ENCODE measurements at places on chromosomes 2 and 18. TPM values are rescaled to one million over a fixed set of nuclear protein-coding genes. Genes with fewer than 3 reads are reported as not detected.
A peak's percentile ranks its signal among the peaks of the same experiment; 100 is the strongest.

GRCh38 chr2:72024451-72025175 lies 123.0 kb downstream of the CYP26B1 start:
- no peak for DNase-seq
- no peaks in the 10 kb centered on the region for H3K36me3 ChIP-seq
- no peak overlapping the region for H3K4me3 ChIP-seq
- H3K27me3 ChIP-seq: no peaks in the 10 kb centered on the region
- no peak overlapping the region for H3K27ac ChIP-seq

GRCh38 chr2:23531280-23531679 lies 146.3 kb downstream of the KLHL29 start:
- peaks cover 27% of the 10 kb centered on the region for H3K4me1 ChIP-seq
- no peaks in the 10 kb centered on the region for H3K27me3 ChIP-seq
- no peak overlapping the region for H3K27ac ChIP-seq
- H3K4me3 ChIP-seq: no peak overlapping the region
- DNase-seq: no peak
- H3K36me3 ChIP-seq: no peaks in the 10 kb centered on the region

GRCh38 chr2:9905413-9905812 lies 46.1 kb upstream of the GRHL1 start:
- no peaks in the 10 kb centered on the region for H3K27me3 ChIP-seq
- H3K36me3 ChIP-seq: peaks cover 12% of the 10 kb centered on the region
- H3K27ac ChIP-seq: no peak overlapping the region
- no peak overlapping the region for H3K4me3 ChIP-seq
- no peaks in the 10 kb centered on the region for H3K4me1 ChIP-seq

DNA sequence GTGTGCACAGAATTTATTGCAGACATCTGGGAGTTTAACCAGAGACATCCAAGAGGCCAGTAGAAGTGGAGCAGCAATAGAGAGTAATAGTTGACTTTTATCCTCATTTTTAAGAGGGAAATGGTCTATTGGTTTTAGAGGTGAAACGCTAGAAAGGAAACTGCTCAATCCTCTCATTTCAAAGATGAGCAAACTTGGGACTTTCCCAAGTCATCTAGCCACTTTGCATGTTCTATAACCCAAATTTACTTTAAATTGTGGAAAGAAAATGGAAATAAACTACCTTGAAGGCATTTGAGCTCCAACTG lies 601.7 kb downstream of the ARHGAP15 start:
- no peaks in the 10 kb centered on the region for H3K27me3 ChIP-seq
- peaks cover 14% of the 10 kb centered on the region for H3K36me3 ChIP-seq
- no peaks in the 10 kb centered on the region for H3K4me1 ChIP-seq
- no peak overlapping the region for H3K4me3 ChIP-seq
- H3K27ac ChIP-seq: no peak overlapping the region

GRCh38 chr2:158936978-158937377 lies 31.5 kb upstream of the TANC1 start:
- no peaks in the 10 kb centered on the region for H3K4me1 ChIP-seq
- H3K27me3 ChIP-seq: no peaks in the 10 kb centered on the region
- no peak overlapping the region for H3K4me3 ChIP-seq
- H3K27ac ChIP-seq: no peak overlapping the region
- DNase-seq: no peak

DNA sequence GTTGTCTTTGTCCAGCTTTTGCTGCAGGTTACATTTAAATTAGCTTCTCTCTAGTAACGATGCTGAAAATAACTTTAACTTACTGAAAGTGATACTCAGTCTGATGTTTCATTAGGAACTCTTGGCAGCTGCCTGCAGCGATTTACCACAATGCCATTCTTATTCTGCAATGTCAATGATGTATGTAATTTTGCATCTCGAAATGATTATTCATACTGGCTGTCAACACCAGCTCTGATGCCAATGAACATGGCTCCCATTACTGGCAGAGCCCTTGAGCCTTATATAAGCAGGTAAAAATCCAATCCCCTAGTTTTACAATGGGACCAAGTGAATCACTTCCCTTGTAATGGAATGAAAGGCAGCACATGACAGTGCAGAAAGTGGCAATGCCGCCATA lies 16.3 kb upstream of the MFF start:
- DNase-seq: no peak
- no peaks in the 10 kb centered on the region for H3K4me1 ChIP-seq
- no peak overlapping the region for H3K27ac ChIP-seq
- no peaks in the 10 kb centered on the region for H3K36me3 ChIP-seq
- no peaks in the 10 kb centered on the region for H3K27me3 ChIP-seq

DNA sequence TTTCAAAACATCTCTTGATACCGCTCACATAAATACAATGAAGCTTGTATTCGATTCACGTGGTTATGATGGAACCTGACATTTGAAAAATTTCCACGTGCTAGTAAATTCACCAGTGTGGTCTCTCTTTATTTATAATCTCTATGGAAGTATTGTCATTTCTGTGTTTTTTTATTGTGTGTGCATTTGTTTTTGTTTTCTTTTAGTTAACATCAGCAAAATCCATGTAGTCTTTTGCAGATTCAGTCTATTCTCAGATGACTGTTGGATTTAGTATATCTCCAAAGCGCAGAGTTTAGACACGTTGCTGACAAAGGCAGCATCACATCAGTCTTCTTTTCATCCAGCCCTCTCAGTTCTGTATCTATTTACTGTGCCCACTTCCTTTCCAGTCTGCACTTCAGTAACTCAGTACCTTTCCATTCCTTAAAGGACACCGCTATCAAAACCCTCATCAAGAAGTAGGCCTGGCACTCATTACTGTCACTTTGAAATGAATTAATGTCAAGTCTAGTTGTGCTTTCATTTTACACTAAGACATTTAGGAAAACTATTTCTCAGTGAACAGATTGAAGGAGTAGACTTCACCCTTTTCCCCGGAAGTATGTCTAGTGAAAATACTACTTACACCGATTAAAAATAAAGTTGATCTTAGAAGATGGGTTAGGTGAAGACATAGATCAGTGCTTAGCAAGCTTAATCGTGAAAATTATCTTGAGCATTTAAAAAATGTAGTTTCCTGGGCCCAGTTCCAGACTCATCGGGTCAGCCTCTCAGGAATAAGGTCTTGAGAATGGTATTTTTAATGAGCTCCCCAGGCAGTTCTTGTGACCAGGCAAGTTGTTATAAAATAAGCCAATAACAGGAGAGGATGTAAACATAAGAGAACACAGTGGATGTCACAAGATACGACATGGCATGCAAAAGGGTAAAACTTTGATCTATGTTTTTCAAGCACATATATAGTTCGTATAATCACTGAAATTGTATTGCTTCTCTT lies 506.8 kb upstream of the ZEB2 start:
- no peaks in the 10 kb centered on the region for H3K4me1 ChIP-seq
- no peaks in the 10 kb centered on the region for H3K36me3 ChIP-seq
- H3K27me3 ChIP-seq: no peaks in the 10 kb centered on the region
- H3K4me3 ChIP-seq: no peak overlapping the region

DNA sequence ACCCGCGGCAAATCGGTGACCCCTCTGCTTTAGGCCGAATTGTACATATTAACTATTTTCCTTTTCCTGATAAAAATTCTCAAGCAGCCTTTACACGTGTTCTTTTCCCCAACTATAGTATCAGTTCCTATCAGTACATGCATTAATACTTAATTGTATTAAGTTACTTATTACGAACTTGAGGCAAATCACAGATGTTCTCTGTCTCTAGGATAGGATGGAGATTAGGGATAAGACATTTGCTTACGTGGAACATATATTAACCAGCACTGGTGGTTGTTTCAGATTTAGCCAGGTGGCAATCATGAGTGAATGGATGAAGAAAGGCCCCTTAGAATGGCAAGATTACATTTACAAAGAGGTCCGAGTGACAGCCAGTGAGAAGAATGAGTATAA lies 675 bp downstream of the GEMIN6 start:
- peak overlapping the region; percentile 61 for H3K27ac ChIP-seq
- no peaks in the 10 kb centered on the region for H3K27me3 ChIP-seq
- H3K4me1 ChIP-seq: peaks cover 12% of the 10 kb centered on the region
- DNase-seq: no peak
- H3K4me3 ChIP-seq: peak overlapping the region; percentile 55

- H3K27ac ChIP-seq: no peak overlapping the region
- DNase-seq: no peak
- H3K36me3 ChIP-seq: no peaks in the 10 kb centered on the region
These were observed 75.8 kb upstream of the SLC14A2 start for GRCh38 chr18:45539491-45539891.

DNA sequence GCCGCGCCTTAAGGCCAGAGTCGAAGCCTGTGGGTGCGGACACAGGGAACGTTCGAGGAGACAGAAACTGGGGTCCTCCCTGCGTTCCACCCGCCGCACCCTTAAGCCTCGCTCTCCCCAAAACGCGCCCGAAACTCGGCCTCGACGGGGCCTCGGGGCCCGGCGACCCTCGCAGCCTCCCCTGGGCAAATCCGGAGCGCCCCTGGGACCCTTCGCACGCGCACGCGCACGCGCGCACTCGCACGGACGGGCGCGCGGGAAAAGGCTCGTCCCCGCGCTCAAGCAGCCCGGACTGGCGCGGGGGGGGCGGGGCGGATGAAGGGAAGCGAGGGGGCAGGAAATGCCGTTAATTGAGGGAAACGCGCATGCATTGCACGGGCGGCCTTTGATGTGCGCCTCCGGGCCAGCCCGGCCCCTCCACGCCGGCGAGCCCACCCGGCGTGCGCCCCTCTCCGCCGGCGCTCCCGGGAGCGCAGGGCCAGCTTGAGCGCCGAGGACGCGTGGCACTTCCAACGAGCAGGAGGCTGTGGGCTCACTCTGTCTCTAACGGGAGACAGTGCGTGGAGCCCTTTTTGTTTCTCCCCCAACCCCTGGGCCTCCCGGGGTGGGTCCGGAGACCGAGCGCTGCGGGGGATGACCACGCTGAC lies 5.4 kb upstream of the SALL3 start:
- no peaks in the 10 kb centered on the region for H3K36me3 ChIP-seq
- H3K27ac ChIP-seq: no peak overlapping the region
- H3K4me1 ChIP-seq: peaks cover 5% of the 10 kb centered on the region
- H3K27me3 ChIP-seq: peaks cover 27% of the 10 kb centered on the region

DNA sequence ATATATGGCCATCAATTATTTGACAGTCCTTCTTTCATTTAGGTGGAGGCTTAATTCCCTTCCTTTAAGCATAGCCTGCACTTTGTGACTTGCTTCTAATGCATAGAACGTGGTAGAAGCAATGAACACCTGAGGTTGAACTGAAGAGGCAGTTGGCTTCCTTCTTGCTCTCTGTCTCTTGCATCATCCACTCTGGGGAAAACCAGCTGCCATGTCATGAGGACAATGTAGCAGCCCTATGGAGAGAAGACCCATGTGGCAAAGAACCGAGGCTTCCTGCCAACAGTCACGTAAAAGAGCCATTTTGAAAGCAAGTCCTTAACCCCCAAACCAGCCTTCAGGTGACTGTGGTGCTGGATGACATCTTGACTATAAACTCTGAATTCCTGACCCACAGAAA lies 46.8 kb downstream of the ATOH8 start:
- H3K4me3 ChIP-seq: no peak overlapping the region
- H3K27ac ChIP-seq: no peak overlapping the region
- no peaks in the 10 kb centered on the region for H3K27me3 ChIP-seq
- DNase-seq: no peak

DNA sequence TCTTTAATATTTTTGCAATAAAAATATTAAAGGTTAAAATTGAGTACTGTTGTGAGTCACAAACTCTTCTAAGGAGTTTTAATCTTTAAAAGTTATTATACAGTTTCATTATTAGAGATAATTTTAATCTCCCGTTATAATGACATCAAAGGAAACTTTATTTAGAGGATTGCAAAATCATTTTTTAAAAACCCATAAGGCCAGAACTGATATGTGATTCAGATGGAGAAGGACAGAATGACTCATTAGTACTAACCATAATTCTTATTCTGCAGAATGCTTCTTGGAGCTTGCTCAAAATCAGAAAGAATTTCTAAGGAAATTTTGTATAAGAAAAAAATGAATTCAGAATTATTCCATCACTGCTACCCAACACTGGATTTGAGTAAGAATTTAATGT lies 12.5 kb upstream of the HNRNPLL start:
- DNase-seq: no peak
- no peak overlapping the region for H3K4me3 ChIP-seq
- H3K27ac ChIP-seq: no peak overlapping the region
- H3K36me3 ChIP-seq: no peaks in the 10 kb centered on the region

DNA sequence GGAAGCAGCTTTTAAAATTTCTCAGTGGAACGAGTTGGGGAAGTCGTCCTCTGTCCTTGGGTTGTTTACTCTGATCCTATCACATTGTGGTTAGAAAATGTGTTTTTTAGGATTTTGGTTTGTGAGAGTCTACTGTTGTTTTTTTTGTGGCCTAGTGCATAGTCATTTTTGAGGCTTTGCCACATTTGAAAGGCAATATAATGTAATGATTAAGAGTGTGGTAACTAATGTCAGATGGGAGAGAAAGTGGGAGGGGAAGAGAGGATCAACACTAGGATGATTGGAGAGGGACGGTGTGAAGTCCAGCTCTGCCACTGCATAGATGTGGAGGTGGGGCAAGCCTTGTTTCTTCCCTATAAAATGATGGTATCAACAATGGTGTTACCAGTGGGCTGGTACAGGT lies 8.5 kb downstream of the SP140L start:
- H3K27ac ChIP-seq: peak overlapping the region; percentile 11
- peaks cover 4% of the 10 kb centered on the region for H3K4me1 ChIP-seq
- H3K36me3 ChIP-seq: peaks cover 38% of the 10 kb centered on the region
- DNase-seq: no peak
- no peak overlapping the region for H3K4me3 ChIP-seq

- no peak overlapping the region for H3K4me3 ChIP-seq
- no peaks in the 10 kb centered on the region for H3K36me3 ChIP-seq
- peaks cover 5% of the 10 kb centered on the region for H3K27me3 ChIP-seq
- H3K4me1 ChIP-seq: no peaks in the 10 kb centered on the region
- DNase-seq: no peak
These were observed 231.5 kb downstream of the LPIN1 start for GRCh38 chr2:11977766-11978524.

DNA sequence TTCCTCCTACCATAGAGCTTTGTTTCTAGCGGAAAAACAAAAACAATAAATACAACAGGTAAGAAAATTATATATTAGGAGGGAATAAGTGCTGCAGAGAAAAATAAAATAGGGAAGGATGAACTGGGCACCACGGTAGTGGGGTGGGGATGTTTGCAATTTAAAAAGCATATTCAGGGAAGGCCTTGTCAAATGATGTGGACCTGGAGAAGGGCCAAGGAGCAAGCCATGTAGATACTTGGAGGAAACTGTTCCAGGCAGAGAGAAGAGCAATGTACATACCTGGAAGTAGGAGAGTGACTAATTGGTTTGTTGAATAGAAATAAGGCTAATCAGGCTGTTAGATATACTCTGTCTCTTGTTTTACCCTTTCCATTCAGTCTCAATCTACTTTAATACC lies 136.5 kb downstream of the ROCK1 start:
- no peak for DNase-seq
- H3K36me3 ChIP-seq: peaks cover 56% of the 10 kb centered on the region
- no peaks in the 10 kb centered on the region for H3K4me1 ChIP-seq
- no peak overlapping the region for H3K4me3 ChIP-seq
- no peaks in the 10 kb centered on the region for H3K27me3 ChIP-seq
- no peak overlapping the region for H3K27ac ChIP-seq

The SLC11A1 gene
- total RNA-seq: 53.5 TPM

The GALNT3 gene
- 42.9 TPM for total RNA-seq

The FAM237A gene
- total RNA-seq: not detected

The CNDP1 gene
- total RNA-seq: 0.31 TPM

The SLC9A2 gene
- total RNA-seq: not detected

The COL6A3 gene
- 0.10 TPM for total RNA-seq

The ALKAL2 gene
- 1.1 TPM for total RNA-seq

The CD28 gene
- total RNA-seq: 0.54 TPM

The UPP2 gene
- total RNA-seq: not detected

The SNRNP27 gene
- total RNA-seq: 61.5 TPM

The PAX3 gene
- not detected for total RNA-seq

Data from natural killer cell (primary cell).